Gastroesophageal sphincter (tissue), 4 donors: ENCODE measurements at places on chromosomes 16 and 17. TPM values are rescaled to one million over a fixed set of nuclear protein-coding genes. Genes with fewer than 3 reads are reported as not detected.

SLC12A3 gene
- total RNA-seq = not detected

OR2C1 gene
- not detected for total RNA-seq

PRAC2 gene
- total RNA-seq = not detected

GPR139 gene
- total RNA-seq = 0.23 TPM

ADAD2 gene
- not detected for total RNA-seq

HSF5 gene
- total RNA-seq = not detected

TSPAN10 gene
- total RNA-seq = 0.30 TPM

SCIMP gene
- total RNA-seq = 2.2 TPM

CDH8 gene
- 0.40 TPM for total RNA-seq

OR4D1 gene
- not detected for total RNA-seq

LRRC75A gene
- total RNA-seq = 3.6 TPM

CACNG4 gene
- total RNA-seq = 13.5 TPM

IGSF6 gene
- total RNA-seq = not detected

NRN1L gene
- total RNA-seq = 2.4 TPM

SLFN14 gene
- not detected for total RNA-seq

GNPTG gene
- 54.8 TPM for total RNA-seq

TOM1L1 gene
- 31.6 TPM for total RNA-seq
